ENCODE measurements at places on chromosomes 13 and 19.

- no peak for DNase-seq
Measured at GRCh38 chr19:14381689-14382474, 638 bp downstream of the ADGRE5 start.

GRCh38 chr19:49116544-49116943 lies 2.4 kb downstream of the LIN7B start:
- DNase-seq: peak; percentile 5

GRCh38 chr13:100652510-100652909 lies 22.1 kb downstream of the TMTC4 start:
- no peak for DNase-seq

GRCh38 chr19:30112666-30113065 lies 170.6 kb downstream of the URI1 start:
- DNase-seq: no peak

DNA sequence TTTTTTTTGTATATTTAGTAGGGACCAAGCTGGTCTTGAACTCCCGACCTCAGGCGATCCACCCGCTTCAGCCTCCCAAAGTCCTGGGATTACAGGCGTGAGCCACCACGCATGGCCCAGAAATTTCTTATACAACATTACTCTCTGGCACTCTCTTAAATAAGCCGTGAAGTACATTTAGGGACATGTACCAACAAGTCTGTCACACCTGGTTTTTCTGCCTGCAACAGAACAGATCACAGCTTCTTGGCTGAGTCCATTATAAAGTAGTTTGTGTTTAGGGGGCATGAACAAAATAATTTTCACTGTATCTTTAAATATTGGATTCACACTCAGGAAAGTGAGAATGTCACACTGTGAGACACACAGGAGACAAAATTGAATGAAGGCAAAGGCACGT lies 1567.3 kb downstream of the SLITRK5 start:
- DNase-seq: no peak

All from KG1 (cell line).